ENCODE measurements at places on chromosomes 2 and 18. TPM values are rescaled to one million over a fixed set of nuclear protein-coding genes. Genes with fewer than 3 reads are reported as not detected.
A peak's percentile ranks its signal among the peaks of the same experiment; 100 is the strongest.

- H3K27ac ChIP-seq = no peak overlapping the region
- no peaks in the 10 kb centered on the region for H3K27me3 ChIP-seq
- peaks cover 14% of the 10 kb centered on the region for H3K4me1 ChIP-seq
- DNase-seq = no peak
Observed at GRCh38 chr2:215961981-215962380, 51.4 kb downstream of the MREG start.

GRCh38 chr2:238667008-238667407 is 180.9 kb upstream of the TWIST2 start:
- DNase-seq = no peak
- H3K4me3 ChIP-seq = no peak overlapping the region
- no peaks in the 10 kb centered on the region for H3K36me3 ChIP-seq
- H3K27ac ChIP-seq = no peak overlapping the region

The LRRFIP1 gene
- total RNA-seq = 175 TPM

The C2orf80 gene
- total RNA-seq = not detected

The CTNNA2 gene
- not detected for total RNA-seq

GRCh38 chr2:175203621-175204496 is 22.3 kb upstream of the ATP5MC3 start:
- H3K4me1 ChIP-seq = no peaks in the 10 kb centered on the region
- peaks cover 16% of the 10 kb centered on the region for H3K27me3 ChIP-seq
- H3K27ac ChIP-seq = no peak overlapping the region
- no peak for DNase-seq
- H3K4me3 ChIP-seq = no peak overlapping the region

GRCh38 chr2:241703032-241703604 is 1.3 kb downstream of the ING5 start:
- peaks cover 5% of the 10 kb centered on the region for H3K36me3 ChIP-seq
- H3K4me3 ChIP-seq = peak overlapping the region; percentile 86
- H3K27ac ChIP-seq = peak overlapping the region; percentile 49
- peaks cover 15% of the 10 kb centered on the region for H3K4me1 ChIP-seq
- no peak for DNase-seq

DNA sequence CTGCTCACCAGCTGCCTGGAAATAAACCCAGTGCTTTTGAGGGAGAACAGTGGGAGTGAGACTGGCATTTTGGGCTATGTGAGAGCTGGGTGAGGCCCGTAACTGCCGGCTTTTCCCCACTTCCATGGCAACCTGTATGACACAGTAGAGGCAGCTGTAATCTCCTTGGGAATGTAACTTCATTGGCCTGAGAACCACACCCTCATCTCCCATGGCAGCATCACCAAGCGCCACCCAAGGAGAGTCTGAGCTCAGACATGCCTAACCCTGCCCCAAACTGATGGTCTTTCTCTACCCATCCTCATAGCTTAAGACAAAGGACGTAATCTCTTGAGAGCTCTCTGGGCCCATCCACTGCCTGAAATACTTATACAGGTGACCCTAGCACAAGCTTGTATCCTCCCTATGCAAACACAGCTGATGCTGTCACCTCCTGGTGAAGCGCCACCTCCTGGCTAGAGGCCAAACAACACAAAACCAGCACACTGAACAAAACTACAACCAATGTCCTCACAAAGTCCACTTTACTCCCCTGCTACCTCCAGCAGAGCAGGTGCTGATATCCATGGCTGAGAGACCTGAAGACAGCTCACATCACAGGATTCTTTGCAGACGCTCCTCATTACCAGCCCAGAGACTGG is 763.4 kb upstream of the NRXN1 start:
- no peak overlapping the region for H3K4me3 ChIP-seq
- H3K36me3 ChIP-seq = no peaks in the 10 kb centered on the region
- no peak for DNase-seq
- H3K27ac ChIP-seq = no peak overlapping the region
